ENCODE measurements at places on chromosomes 3 and 15. TPM values are rescaled to one million over a fixed set of nuclear protein-coding genes. Genes with fewer than 3 reads are reported as not detected.

- H3K27me3 ChIP-seq = no peaks in the 10 kb centered on the region
- H3K4me3 ChIP-seq = no peak overlapping the region
- no peak overlapping the region for H3K27ac ChIP-seq
- H3K4me1 ChIP-seq = no peaks in the 10 kb centered on the region
Measured at GRCh38 chr3:186049001-186049400, 59.9 kb downstream of the ETV5 start.

DNA sequence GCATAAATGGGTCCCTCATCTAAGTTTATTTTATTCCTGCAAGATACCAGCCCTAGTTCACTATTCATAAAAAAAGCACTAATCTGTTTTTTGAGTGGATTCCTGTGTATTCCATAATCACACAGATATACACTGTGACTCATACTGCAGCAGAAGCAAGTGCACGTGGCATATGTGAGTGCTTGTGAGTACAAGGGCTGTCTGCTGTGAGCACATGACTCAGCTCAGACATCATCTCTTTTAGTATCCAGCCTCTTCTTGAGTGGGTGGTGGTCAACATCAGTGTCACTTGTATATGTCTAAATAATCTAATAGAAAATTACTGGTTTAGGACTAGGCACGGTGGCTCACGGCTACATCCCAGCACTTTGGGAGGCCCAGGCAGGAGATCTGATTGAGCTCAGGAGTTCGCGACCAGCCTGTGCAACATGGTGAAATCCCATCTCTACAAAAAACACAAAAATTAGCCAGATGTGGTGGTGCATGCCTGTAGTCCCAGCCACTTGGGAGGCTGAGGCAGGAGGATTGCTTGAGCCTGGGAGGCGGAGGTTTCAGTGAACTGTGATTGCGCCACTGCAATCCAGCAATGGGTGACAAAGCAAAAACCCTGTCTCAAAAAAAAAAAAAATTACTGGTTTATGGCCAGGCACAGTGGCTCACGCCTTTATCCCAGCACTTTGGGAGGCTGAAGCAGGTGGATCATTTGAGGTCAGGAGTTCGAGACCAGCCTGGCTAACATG lies 49.8 kb downstream of the NIPA2 start:
- H3K27me3 ChIP-seq = no peaks in the 10 kb centered on the region
- H3K4me3 ChIP-seq = no peak overlapping the region
- H3K36me3 ChIP-seq = no peaks in the 10 kb centered on the region
- H3K4me1 ChIP-seq = no peaks in the 10 kb centered on the region

ACOX2 gene
- total RNA-seq = 12.9 TPM

DNA sequence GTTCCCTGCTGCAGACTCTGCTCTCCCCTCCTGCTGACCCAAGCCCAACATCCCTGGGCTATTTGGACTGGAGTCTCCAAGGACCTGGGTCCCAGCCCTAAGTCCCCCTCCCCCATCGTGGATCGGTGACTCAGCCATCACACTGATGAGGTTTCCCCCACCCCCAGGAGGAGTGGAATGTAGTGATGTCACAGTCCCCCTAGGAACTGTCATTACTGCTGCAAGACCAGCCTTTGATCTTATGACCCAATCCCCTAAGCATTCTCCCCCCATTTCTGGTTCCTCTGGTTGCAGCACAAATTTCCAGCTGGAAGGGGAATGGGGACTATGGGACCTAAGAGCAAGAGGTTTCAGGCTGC lies 63.4 kb upstream of the CSPG4 start:
- no peak overlapping the region for H3K27ac ChIP-seq
- no peaks in the 10 kb centered on the region for H3K36me3 ChIP-seq
- no peaks in the 10 kb centered on the region for H3K4me1 ChIP-seq
- no peaks in the 10 kb centered on the region for H3K27me3 ChIP-seq

AMOTL2 gene
- 82.1 TPM for total RNA-seq

GRAMD2A gene
- total RNA-seq = 1.5 TPM

- no peaks in the 10 kb centered on the region for H3K27me3 ChIP-seq
- H3K36me3 ChIP-seq = peaks cover 3% of the 10 kb centered on the region
- no peak overlapping the region for H3K4me3 ChIP-seq
- H3K27ac ChIP-seq = no peak overlapping the region
- no peaks in the 10 kb centered on the region for H3K4me1 ChIP-seq
- peak; percentile 78 for DNase-seq
Measured at GRCh38 chr3:16311960-16312451, 47.0 kb downstream of the OXNAD1 start.

A4GNT gene
- not detected for total RNA-seq

- no peaks in the 10 kb centered on the region for H3K27me3 ChIP-seq
- H3K4me3 ChIP-seq = no peak overlapping the region
- H3K4me1 ChIP-seq = no peaks in the 10 kb centered on the region
- no peak overlapping the region for H3K27ac ChIP-seq
Measured at GRCh38 chr3:22159004-22159695, 408.1 kb upstream of the ZNF385D start.

- H3K36me3 ChIP-seq = no peaks in the 10 kb centered on the region
- H3K4me3 ChIP-seq = no peak overlapping the region
- DNase-seq = no peak
- no peaks in the 10 kb centered on the region for H3K27me3 ChIP-seq
- H3K27ac ChIP-seq = no peak overlapping the region
Measured at GRCh38 chr15:62964251-62964650, 78.3 kb upstream of the TPM1 start.

- H3K27ac ChIP-seq = no peak overlapping the region
- no peaks in the 10 kb centered on the region for H3K27me3 ChIP-seq
- DNase-seq = no peak
- no peaks in the 10 kb centered on the region for H3K4me1 ChIP-seq
- no peaks in the 10 kb centered on the region for H3K36me3 ChIP-seq
Measured at GRCh38 chr15:31270767-31271166, 55.9 kb upstream of the KLF13 start.

GRCh38 chr15:88708655-88709054 lies 69.8 kb downstream of the ISG20 start:
- DNase-seq = no peak
- no peaks in the 10 kb centered on the region for H3K27me3 ChIP-seq
- H3K27ac ChIP-seq = no peak overlapping the region

DNA sequence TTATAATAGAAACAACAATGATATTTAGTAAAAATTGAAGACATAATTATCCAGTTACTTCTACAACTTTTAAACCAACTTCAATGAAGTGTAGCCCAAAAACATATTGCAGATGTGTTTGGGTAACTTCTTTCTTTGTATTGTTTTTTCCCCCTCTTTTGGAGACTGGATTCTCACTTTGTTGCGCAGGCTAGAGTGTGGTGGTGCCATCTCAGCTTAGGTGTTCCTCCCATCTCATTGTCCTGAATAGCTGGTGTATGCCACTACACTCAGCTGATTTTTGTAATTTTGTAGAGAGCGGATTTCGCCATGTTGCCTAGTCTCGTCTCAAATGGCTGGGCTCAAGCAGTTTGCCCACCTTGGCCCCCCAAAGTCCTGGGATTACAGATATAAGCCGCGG lies 148.1 kb downstream of the FNDC3B start:
- no peak for DNase-seq
- no peak overlapping the region for H3K4me3 ChIP-seq
- H3K4me1 ChIP-seq = no peaks in the 10 kb centered on the region
- no peaks in the 10 kb centered on the region for H3K36me3 ChIP-seq

GRCh38 chr3:197516517-197516889 lies 39.3 kb downstream of the BDH1 start:
- no peak overlapping the region for H3K27ac ChIP-seq
- H3K36me3 ChIP-seq = no peaks in the 10 kb centered on the region
- no peak for DNase-seq

DNA sequence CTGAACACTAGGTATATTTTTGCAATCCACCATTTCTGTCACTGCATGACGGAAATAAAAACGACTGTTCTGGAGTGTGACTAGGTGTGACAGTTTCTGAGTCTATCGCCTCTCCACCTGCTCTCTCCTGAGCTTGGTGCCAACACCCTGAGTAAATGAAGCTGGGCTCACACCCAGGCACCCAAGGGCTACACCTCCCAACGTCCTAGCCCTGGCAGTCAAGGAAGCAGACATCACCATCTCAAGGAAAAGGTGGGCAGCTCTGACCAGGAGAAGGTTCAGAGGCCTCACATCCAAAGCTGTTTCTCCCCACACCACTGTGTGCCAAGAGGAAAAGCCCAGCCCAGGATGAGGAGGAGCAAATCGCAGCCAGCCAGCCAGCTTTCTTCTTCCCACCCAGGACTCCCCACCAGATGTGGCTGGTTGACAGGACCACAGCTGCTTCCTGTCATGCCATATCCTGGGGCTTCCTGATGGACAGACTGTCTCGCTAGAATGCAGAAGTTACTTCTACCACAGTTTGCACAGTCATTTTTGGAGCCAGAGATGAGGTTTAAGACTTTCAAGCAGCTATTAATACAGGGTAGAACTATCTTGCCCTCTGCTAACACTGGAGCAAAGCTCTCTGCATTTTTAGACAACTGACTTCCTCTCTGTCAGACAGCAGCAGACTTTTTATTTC lies 3.3 kb downstream of the SCAMP2 start:
- no peaks in the 10 kb centered on the region for H3K36me3 ChIP-seq
- no peak overlapping the region for H3K4me3 ChIP-seq
- H3K4me1 ChIP-seq = peaks cover 2% of the 10 kb centered on the region
- no peak overlapping the region for H3K27ac ChIP-seq

C3orf20 gene
- total RNA-seq = 0.16 TPM

DNA sequence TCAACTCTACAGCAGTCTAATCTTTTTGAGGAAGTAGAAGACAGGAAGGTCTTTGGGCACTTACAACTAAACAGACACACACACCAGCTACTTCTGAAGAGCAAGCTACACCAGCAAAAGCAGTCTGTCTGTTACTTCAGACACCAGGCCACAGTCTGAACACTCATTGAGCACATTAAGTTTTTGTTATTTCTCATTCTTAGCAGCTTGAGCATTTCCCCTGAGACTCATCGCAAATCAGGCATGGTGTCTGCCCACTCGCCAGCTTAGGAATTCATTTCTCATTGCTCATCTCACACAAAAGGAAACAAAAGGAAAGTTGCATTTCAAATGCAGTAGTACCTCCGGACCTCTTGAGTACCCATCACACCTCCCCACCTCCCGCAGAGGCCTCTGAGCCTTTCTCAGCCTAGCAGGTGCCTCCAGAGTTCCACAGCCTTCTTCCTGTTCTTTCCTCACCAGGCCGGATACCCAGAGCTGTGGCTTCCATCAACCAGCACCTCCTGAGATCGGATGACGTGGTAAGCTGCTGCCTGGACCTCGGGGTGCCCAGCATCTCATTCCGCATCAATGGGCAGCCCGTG lies 302.0 kb downstream of the RYR3 start:
- H3K4me1 ChIP-seq = no peaks in the 10 kb centered on the region
- no peak overlapping the region for H3K27ac ChIP-seq
- DNase-seq = no peak
- H3K4me3 ChIP-seq = no peak overlapping the region

DNA sequence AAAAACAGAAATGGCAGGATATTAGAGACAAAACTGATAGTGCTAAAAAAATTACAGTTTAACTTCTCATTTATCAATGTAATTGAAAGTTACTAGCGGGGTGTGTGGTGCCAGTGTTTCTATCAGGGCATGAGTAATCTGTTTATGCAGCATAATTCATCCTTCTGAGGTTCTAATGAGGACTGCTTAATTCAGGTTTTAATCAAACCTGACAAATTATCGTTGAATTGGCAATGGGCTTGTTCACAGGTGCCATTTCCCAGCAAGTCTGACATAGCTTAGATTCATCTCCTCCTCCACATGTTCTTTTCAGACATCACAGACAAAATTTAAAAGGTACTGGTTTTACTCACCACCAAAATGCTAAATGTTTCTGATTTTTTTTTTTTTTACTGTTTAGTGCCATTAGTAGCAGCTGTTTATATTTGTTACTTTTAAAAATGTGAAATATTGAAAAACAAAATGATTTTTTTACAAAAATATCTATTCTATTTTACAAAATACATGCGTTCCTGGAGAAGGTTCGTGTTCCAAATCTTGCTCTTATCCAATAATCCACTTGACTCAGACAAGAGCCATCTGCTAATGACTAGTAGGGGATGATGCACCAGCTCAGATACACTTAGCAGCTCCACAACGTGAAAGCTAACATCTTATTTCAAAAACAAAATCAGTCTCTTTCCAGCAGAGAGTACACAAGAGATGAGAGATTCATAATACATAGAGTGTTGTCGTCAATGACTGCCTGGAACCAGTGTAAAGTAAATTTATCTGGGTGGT lies 447.7 kb upstream of the DPPA4 start:
- no peaks in the 10 kb centered on the region for H3K4me1 ChIP-seq
- no peak overlapping the region for H3K4me3 ChIP-seq
- no peaks in the 10 kb centered on the region for H3K36me3 ChIP-seq
- H3K27ac ChIP-seq = no peak overlapping the region
- no peak for DNase-seq
- H3K27me3 ChIP-seq = no peaks in the 10 kb centered on the region

- no peaks in the 10 kb centered on the region for H3K36me3 ChIP-seq
- H3K27ac ChIP-seq = no peak overlapping the region
- no peaks in the 10 kb centered on the region for H3K27me3 ChIP-seq
- DNase-seq = no peak
Measured at GRCh38 chr3:28286595-28286994, 45.2 kb downstream of the CMC1 start.

DNA sequence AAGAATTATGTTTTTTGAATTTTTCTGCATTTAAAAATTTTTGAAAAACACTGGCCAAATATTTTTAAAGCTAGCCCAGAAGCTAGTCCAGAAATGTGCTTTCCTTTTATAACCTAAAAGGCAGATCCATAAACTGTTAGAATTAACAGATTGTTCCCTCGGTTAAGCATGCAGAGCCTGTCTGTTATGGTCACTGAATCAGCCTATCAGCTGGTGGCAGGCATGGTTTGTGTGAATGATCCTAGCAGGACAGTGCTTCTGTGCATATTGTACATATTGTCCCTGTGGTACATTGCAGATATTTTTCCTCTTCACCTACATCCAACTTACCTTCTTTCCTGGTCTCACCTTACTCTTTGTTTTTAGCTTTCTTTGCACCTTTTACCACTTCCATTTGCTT lies 53.3 kb downstream of the RARB start:
- H3K4me1 ChIP-seq = no peaks in the 10 kb centered on the region
- H3K36me3 ChIP-seq = no peaks in the 10 kb centered on the region
- no peak overlapping the region for H3K4me3 ChIP-seq
- DNase-seq = no peak
- no peak overlapping the region for H3K27ac ChIP-seq

B3GALNT1 gene
- 11.8 TPM for total RNA-seq

- no peak overlapping the region for H3K4me3 ChIP-seq
- no peaks in the 10 kb centered on the region for H3K36me3 ChIP-seq
- DNase-seq = no peak
- no peaks in the 10 kb centered on the region for H3K4me1 ChIP-seq
- no peak overlapping the region for H3K27ac ChIP-seq
- no peaks in the 10 kb centered on the region for H3K27me3 ChIP-seq
Measured at GRCh38 chr3:122377975-122378374, 5.1 kb downstream of the MIX23 start.

DNA sequence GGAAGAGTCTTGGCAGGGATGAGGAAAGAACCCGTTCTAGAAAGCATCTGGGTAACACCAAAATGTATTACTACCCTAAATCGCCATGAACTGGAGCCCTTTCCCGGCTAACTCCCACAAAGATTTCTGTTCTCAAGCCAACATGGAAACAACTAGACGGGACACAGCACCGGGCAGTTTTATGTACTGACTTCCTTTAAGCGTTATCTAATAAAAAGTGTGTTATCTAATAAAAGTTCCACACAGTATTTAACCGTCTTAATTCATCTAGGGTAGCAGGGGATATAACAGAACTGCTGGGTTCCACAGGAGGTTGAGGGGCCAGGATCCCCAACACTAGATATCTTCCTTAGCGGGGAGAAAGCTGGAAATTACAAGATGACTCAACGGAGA lies 347 bp upstream of the C3orf62 start:
- no peaks in the 10 kb centered on the region for H3K36me3 ChIP-seq
- no peak for DNase-seq
- H3K27ac ChIP-seq = peak overlapping the region; percentile 84
- no peaks in the 10 kb centered on the region for H3K27me3 ChIP-seq
- peak overlapping the region; percentile 10 for H3K4me3 ChIP-seq

Data from aorta (tissue), 5 donors.